NCI-H510A treated with DMSO at 0.1 percent for 48 hours (cell line): ENCODE measurements at places on chromosomes 3 and 15.

- DNase-seq: no peak
These were observed 298.3 kb upstream of the TBL1XR1 start for GRCh38 chr3:177495566-177495965.

DNA sequence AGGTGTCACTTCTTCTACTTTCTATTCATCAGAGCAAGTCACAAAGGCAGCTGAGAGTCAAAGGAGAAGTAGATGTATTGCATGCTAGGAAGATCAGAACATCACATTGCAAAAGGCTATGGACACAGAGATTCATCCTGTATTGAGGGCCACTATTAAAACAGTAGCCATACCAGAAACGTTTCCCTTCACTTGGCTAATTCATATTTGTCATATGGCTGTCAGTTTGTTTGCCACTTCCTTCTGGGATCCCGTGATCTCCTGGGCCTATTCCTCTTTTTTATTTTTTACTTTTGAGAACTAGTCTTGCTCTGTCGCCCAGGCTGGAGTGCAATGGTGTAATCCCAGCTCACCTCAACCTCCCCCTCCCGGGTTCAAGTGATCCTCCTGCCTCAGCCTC is 184.0 kb upstream of the SATB1 start:
- no peak for DNase-seq

- DNase-seq: no peak
These were observed 43.0 kb downstream of the OXNAD1 start for GRCh38 chr3:16307832-16308531.

- DNase-seq: no peak
These were observed 46.3 kb upstream of the UTS2B start for GRCh38 chr3:191376516-191377141.

- no peak for DNase-seq
These were observed 20.8 kb downstream of the UBE2E1 start for GRCh38 chr3:23826382-23827064.

- DNase-seq: no peak
These were observed 539.0 kb downstream of the FGF12 start for GRCh38 chr3:192188218-192188835.

DNA sequence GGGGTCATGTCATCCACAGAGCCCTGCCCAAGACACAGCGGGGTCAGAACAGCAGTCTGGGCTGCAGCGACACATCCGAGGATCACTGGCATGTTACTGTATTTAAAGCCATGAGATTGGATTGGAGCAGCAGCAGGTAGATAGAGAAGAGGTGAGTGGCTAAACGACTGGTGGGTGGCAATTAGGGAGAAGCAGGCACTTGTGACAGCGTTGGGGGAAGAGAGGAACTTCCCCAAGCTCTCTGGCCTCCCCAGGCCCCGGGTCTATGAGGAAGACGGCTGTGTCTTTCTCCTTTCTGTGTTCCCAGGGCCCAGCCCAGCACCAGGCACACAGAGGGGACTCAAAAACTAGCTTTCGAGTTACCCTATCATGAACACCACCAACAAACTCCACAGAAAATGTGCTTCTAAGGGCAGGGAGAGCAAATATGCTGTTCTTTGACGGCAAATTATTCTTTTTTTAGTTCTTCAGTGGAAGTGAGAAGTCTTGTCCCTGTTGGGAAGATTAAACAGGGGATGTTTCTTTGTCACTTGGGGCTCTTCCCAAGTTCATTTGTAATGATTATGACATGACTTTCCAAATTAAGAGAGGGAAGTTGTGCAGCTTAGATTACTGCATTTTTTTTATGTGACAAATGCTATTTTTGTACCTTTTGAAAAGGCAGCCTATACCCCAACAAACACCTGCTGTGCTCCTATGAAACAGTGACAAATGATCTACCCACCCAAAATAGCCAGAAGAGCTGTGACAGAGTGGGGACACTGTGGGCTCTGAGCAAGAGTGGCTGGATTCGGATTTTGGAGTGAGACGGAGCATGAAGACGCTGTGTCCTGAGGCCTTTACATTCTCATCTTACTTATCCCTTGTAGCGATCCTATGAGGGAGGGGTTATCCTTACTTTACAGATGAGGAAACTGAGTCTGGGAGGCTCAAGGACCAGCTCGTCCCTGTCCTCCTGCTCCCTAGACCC is 7.2 kb upstream of the SYNM start:
- no peak for DNase-seq

- DNase-seq: no peak
These were observed 41.9 kb downstream of the MEX3B start for GRCh38 chr15:82003916-82004315.

- DNase-seq: no peak
These were observed 54.6 kb upstream of the ATOSA start for GRCh38 chr15:52733696-52734255.

DNA sequence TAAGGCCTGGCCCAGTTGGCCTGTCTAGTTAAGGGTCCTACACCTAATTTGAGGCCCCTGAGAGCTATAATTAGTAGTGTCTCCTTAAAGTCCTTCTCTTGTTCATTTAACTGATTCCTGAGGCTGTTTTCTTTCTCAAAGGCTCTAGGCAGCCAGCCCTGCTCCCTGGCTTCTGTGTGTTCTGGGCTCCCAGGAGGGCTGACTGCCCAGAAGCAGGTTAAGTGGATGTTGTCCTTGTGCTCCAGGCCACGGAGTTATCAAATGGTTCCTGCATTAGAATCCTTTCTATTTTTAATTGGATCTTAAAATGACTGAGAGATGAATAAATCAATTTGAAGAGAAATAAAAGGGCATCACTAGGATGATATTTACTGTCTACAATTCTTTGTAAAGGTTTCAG is 140.0 kb downstream of the SNRK start:
- no peak for DNase-seq

GRCh38 chr3:185837414-185837813 is 12.6 kb upstream of the IGF2BP2 start:
- no peak for DNase-seq

GRCh38 chr15:69914960-69915359 is 182.8 kb downstream of the TLE3 start:
- DNase-seq: peak; percentile 21

DNA sequence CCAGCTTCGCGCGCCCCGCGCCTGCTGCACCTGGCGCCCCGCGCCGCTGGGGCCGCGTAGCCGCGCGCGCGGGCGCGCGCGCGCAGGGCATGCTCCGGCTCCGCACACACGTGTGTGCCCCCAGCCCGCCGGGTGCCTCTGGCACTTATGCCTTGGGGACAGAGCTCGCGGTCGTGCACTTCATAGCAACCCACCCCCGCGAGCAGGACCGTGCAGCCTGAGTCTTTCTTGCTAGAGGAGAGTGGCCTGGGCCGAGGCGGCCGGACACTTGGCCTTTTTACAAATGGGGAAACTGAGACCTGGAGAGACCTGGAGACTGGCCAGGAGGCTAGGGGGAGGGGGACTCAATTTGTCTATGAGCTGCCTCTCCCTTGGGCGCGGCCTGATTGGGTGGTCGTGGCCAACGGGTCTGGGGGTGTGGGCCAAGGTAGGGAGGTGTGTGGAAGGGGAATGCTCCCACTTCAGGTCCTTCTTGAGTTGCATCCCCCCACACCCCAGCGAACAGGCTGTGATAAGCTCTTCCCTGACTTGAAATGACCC is 562 bp downstream of the NBEAL2 start:
- no peak for DNase-seq

GRCh38 chr3:104598848-104599511 is 767.7 kb upstream of the ALCAM start:
- DNase-seq: peak; percentile 17

DNA sequence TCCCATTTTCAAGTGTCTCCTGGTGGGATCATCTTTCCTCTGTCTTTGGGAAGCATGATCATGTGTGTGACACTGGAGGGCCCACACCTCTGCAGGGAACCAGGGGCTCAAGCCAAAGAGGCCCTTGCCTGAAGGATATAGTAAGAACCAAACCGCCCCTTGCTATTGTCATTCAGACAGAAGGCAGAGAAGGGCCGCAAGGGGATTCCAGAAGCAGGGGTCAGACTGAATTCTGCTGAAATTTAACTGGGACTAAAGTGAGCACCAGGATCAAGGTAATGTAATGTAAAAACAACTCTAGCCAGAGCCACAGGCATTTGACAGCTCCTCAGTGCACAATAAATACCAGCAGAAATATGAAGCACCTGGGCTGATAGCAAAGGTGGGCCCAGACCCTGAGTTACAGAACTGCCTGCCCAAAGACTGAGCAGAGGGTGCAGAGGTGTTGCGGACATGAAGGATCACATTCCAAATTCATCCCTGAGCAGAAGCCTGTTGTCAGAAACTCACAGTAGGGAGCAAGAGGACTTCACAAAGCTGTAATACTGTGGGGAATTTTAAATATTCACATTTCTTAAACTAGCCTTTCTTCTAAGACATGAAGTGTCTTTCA is 46.0 kb upstream of the RASGRF1 start:
- DNase-seq: no peak

GRCh38 chr3:46668116-46668515 is 25.4 kb downstream of the ALS2CL start:
- no peak for DNase-seq

GRCh38 chr3:40329071-40329470 is 19.6 kb downstream of the EIF1B start:
- no peak for DNase-seq

- no peak for DNase-seq
These were observed 1.4 kb upstream of the USP19 start for GRCh38 chr3:49122022-49122421.

GRCh38 chr3:168395551-168395950 is 299.8 kb upstream of the GOLIM4 start:
- no peak for DNase-seq

DNA sequence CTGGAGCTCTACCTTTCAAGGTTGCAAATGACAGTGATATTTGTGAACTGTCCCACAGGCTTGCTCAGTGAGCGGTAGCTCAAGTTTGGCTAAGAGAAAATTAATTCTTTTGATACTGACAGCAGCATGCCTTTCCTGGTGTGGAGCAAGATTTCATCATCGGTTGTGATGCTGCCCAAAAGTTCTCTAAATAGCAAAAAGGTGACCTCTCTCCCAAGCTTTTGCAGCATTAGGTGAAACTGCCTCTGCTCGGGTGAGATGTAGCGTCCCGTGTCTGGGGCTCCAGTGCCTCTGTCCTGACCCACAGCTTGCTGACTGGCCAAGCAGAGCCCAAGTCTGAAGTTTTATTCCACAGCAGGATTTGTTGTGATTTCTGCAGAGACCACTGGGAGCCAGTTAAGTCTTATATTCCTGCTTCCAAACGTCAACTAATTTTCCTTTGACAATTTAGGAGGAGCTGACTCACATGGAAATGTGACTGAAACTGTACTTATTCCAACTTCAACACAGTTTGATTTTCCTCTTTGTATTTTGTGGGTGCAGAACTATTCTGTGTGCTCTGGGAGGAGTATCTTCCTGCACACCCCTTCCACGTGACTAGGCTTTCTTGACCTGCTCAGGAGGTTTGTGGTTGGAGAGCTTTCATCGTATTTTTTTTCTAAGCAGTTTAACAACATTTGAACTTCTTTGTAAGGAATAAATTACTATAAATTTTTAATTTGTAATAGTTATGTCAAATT is 5.9 kb downstream of the SYNM start:
- DNase-seq: no peak

DNA sequence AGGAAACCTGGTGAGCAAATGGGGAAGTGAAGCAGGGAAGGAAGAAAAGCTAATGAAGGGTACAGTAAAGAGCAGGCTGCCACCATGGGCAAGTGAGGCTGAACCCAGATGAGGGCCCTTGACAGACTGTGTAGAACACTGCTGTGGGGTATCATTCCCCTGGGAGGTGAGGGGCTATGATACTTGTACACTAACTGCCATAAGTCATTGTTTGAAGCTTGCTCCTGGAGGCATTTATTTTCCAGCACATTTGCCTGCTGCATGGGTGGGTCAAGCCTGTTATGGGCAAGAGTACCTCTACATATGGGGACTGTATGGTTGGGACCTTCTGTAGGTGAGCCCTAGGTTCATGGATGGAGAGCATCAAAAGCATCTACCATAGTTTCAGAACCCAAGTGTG is 57.4 kb downstream of the POMGNT2 start:
- no peak for DNase-seq

GRCh38 chr15:96792216-96792615 is 461.7 kb downstream of the NR2F2 start:
- no peak for DNase-seq

GRCh38 chr15:63895194-63895593 is 61.4 kb upstream of the HERC1 start:
- DNase-seq: no peak

DNA sequence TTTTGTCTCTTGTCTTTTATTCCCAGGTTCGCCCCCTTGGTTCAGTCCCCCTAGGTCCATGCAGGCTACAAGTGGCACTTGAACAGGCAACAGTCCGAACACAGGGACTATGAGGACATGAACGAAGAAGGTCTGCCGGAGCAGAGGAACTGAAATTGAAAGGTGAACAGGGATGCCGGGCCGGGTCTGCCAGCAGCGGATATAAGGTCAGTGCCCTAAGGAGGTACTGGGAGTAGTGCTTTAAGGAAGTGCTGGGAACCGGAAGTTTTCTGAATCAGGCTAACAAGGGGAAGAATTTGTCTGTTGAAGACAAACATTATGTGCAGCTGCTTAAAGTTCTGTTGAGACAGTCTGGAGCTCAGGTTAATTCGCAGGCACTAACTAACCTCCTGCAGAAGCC is 46.8 kb downstream of the LSM3 start:
- DNase-seq: no peak

DNA sequence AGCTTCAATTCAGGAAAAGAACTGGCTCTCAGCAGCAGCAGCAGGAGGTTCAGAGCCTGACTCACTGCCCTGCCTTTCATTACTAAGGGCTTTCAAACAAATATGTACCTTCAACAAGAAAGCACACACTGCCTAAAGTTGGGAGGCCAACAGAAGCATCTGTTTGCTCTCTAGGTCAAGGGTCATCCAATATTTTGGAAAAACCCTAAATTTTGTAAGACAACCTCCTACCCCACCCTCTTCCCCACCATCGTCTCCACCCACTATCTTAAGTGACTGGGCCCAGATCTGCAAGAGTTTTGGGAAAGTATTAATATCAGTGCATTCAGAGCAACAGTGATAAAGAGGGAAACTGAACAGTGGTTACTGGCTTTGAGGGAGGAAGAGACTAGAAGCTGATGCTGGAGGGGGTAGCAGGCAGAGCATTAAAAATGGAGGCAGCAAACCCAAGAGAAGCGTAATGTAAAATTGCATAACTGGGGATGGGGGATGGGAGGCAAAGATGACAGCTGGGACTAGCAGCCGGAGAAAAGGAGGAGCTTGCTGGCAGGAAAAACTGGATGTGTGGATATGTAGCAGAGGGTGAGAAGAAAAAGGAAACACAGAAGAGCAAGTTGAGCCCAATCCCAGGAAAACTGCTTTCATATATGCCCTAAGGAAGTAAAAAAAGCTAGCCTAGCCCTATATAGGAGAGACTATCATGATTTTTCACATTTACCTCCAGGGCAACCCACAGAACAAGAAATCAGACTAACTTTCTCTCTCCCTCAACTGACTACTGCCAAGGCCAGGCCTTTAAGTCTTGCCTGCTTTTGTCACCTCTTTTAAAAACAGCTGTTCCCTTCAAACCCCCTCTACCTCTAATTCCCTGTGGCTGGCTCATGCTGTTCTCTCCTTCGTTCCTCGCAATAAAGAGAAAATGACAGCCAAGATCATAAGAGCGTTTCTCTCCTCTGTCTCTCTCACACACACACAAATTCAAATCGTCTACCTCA is 31.4 kb downstream of the NPTN start:
- peak; percentile 65 for DNase-seq

GRCh38 chr3:170007031-170007663 is 30.6 kb upstream of the GPR160 start:
- no peak for DNase-seq

- DNase-seq: no peak
These were observed 11.0 kb upstream of the BOC start for GRCh38 chr3:113200351-113200750.

- no peak for DNase-seq
These were observed 10.3 kb upstream of the PRICKLE2 start for GRCh38 chr3:64235605-64236004.
